ACHN (cell line): ENCODE measurements at places on chromosomes 1 and 21.
A peak's percentile ranks its signal among the peaks of the same experiment; 100 is the strongest.

GRCh38 chr1:198677027-198677426, 38.2 kb downstream of the PTPRC start:
- no peak for DNase-seq

- DNase-seq, result peak; percentile 46
Observed at GRCh38 chr1:67214420-67215174, 48.3 kb downstream of the IL23R start.

GRCh38 chr1:156146769-156147405, 6.5 kb upstream of the SEMA4A start:
- DNase-seq, result no peak

DNA sequence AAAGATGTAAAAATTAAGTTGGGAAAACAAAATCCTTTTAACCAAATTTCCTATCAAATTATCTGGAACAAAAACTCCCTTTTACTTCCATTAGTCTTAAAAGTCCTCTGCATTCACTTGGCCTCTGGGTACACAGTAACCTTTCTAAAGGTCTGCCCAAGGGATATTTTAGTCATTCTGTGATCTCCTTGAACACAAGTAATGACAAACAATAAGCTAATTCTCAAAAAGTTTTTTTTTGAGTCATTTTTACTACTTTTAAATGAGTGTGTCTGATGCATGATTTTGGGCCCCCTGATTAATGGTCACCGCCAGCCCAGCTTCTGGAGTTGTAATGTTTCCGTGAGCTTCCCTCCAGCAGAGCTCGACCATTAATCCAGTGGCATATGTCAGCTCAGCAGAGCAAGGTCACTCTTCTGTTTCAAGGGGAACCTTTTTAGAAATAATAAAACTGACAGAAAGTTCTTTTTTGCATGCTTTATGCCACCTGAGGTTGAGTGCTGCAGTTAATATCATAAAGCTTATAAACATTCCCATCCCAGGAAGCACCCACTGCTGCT, 14.3 kb downstream of the SAMSN1 start:
- DNase-seq, result no peak

GRCh38 chr1:89199525-89200031, 836 bp upstream of the GBP4 start:
- no peak for DNase-seq

GRCh38 chr1:46335081-46335480, 5.5 kb upstream of the NSUN4 start:
- DNase-seq, result no peak

DNA sequence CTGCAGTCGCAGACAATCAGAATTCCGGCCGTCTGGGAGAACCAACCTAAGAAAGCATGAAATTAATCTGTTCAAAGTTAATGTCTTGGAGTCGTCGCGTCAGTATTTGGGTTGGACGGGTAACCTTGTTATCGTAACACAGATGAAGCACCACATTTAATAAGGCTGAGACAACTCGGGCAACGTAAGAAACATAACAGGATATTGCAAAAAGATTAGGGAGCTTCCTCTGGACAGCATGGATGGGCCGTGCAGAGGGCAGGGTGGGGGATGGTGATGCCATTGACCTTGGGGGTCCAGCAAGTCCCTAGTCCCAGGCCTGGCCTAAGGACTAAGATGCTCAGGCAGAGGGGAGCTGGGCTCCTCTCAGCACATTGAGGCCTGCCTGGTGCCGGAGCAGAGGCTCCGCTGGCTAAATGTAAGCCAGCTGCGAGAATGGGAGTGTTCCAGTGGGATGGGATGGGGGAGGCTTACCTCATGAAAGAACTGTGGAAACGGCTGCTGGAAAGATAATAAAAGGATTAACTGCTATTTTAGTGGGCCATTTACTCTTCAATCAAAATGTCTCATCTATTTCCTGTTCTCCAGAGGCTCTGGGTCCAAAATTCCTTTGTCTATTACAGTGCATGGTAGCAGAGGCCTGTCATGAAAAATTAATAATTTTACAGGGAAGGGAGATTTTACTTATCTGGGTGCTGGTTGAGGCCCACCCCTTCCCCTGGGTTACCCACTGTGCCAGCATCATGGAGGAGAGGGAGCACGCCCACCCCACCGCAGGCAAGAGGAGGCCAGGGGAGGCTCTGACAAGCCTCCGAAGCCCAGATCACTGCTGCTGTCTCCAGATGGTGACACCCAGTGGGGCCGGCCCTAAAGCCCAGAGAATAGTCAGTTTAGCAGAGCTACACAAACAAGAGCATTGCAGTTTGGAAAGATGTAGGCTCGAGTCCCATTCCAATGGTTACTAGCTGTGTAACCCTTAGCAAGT, 131.6 kb downstream of the DMRTB1 start:
- no peak for DNase-seq

- DNase-seq, result no peak
Observed at GRCh38 chr1:58487002-58487401, 59.5 kb downstream of the OMA1 start.

DNA sequence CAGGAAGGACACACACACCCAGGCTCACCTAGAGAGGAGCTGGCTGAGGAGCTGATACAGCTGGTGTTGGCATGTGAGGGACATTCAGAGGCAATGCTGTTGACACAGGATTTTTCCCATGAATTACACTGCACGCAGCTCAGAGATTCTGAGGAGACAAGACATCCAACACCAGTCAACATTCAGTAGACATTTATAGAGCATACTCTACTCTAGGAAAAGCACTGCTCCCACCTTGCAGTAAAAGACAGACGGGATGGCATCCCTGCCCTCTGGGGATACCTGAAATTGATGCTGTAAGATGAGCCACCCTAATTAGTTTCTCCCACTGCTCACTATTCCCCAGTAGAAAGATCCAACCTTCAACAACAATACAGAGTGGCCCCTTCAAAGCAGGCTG, 5.1 kb downstream of the LYPD8 start:
- no peak for DNase-seq

DNA sequence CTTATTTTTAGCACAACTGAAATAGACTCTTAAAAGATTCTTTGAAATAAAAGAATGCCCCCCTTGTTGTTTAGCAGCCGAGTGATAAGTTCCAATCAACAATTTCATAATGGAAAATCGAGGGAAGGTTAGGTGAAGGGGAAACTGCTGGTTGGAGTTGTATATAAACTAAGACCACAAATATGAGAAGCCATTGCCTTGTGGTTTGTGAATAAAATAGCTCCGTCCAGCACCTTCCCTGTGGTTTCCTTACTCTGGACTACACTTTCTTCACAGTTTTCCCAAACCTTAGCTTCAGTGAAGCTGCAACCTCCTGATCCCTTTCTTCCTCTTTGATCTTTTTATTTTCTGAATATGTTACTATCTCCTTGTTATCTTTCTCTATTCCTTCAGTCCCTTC, 6.7 kb upstream of the RAB3GAP2 start:
- no peak for DNase-seq

DNA sequence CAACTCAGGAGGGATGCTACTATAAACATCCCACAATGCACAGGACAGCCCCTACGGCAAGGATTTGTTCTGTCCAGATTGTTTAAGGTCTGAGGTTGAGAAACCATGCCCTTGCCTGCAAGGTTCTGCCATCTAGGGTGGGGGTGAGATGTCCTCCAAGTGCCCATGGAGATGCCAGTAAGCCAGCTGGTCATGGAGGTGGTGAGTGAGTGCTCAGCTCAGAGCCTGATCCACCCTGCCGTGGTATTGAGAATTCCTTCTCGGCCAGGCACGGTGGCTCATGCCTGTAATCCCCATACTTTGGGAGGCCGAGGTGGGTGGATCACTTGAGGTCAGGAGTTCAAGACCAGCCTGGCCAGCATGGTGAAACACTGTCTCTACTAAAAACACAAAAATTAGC, 13.3 kb upstream of the CTRC start:
- no peak for DNase-seq
